Fibroblast of the aortic adventitia (primary cell): ENCODE measurements at places on chromosomes 11 and 22. TPM values are rescaled to one million over a fixed set of nuclear protein-coding genes. Genes with fewer than 3 reads are reported as not detected.

The PANX2 gene
- total RNA-seq = 0.90 TPM in 2 replicates

The NPAS4 gene
- 0.18 TPM in 1 of 2 replicates, not detected in the other for total RNA-seq

The TMPRSS4 gene
- total RNA-seq = not detected in 2 replicates

The SLC22A8 gene
- total RNA-seq = not detected in 2 replicates

DNA sequence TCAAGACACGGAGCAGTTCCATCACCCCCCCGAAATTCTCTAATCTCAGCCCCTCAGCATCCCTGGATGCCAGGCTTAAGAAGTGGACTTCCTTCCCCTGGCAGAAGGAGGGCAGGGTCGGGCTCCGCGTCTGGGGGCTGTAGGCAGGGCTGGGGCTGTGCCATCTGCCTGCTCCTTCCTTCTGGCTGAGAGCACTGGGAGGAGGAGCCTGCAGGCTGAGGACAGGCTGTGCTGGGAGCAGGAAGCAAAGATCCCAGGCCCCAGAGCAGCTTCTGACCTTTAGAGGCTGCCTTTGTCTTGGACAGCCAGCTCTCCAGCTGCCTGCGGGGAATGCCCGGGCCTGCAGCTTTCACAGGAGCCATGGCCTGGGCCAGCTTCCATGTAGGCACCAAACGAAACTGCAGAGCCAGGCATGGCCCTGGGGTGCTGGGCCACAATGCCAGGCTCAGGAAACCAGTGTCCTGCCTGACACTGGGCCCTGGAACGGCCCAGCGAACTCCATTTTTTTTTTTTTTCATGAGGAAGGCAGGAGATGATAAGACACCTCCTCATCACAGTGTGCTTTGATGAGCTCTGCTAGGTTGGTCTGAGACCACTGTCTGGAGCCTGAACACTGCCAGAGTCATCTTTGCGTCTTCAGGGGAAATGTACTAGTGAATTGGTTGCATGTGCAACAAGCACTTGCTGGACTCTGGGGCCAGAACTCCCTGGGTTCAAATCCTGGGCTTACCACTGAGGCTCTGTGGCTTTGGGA lies 67.9 kb downstream of the MCM5 start:
- DNase-seq = peak; percentile 49

DNA sequence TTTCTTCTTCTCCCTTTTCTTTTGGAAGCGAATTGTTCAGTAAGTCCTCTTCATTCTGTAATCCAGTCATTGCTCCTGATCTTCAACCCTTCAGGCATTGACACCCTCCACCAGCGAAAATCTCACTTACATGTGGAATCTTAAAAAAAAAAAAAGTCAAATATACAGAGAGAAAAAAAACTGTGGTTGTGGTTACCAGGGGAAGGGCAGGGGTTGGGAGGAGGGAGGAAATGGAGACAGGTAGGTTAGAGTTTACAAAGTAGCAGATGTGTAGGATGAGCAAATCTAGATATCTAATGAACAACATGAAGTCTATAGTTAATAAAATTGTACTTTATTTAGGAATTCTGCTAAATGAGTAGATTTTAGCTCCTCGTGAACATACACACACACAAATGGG lies 17.7 kb upstream of the TMEM123 start:
- no peak for DNase-seq

GRCh38 chr11:16393340-16393739 lies 37.0 kb upstream of the SOX6 start:
- no peak for DNase-seq

- peak; percentile 39 for DNase-seq
Observed at GRCh38 chr11:124481365-124482323, 36.1 kb upstream of the OR8B8 start.

DNA sequence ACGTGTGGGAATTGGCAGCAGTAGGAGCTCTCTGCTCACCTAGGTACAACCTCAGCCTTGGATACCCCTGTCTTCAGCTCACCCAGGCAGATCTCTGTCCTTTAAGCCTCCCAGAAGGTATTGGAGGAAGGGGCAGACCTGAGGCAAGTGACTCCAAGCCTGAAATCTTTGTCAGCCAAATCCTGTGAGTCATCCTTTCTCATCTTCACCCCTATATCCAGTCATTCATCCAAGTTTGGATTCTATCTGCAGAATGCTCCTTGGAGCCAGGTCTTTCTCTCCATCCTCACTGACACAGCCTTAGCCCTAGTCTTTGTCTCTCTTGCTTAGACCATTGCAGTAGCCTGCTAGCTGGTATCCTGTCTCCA lies 10.4 kb upstream of the THY1 start:
- DNase-seq = peak; percentile 62

GRCh38 chr11:65419460-65419771 lies 3.2 kb upstream of the NEAT1 start:
- no peak for DNase-seq

- no peak for DNase-seq
Observed at GRCh38 chr22:19869497-19870152, 15.0 kb upstream of the GNB1L start.

- DNase-seq = no peak
Observed at GRCh38 chr11:18523084-18523483, 3.7 kb downstream of the TSG101 start.

GRCh38 chr11:74157169-74157568 lies 13.6 kb downstream of the C2CD3 start:
- peak; percentile 22 for DNase-seq
